ENCODE measurements at places on chromosomes 4 and X.
A peak's percentile ranks its signal among the peaks of the same experiment; 100 is the strongest.

DNA sequence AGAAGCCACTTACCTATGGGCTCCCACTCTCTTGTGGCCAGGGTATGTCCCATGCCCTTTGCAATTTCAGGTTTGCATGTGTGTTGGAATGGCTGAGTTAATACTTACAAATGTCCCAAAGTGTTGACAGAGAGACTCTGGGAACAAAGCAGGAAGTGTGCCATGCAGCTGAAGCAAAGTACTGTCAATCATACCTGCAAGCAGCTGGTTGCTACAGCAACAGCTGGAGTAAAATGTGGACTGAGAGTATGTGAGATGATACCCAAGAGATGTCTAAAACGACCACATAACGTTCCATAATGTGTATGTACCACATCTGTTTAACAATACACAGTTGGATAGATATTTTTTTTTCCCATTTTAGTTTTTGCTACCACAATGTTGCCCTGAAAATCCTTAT, 82.8 kb upstream of the CAMK2D start:
- DNase-seq: no peak

DNA sequence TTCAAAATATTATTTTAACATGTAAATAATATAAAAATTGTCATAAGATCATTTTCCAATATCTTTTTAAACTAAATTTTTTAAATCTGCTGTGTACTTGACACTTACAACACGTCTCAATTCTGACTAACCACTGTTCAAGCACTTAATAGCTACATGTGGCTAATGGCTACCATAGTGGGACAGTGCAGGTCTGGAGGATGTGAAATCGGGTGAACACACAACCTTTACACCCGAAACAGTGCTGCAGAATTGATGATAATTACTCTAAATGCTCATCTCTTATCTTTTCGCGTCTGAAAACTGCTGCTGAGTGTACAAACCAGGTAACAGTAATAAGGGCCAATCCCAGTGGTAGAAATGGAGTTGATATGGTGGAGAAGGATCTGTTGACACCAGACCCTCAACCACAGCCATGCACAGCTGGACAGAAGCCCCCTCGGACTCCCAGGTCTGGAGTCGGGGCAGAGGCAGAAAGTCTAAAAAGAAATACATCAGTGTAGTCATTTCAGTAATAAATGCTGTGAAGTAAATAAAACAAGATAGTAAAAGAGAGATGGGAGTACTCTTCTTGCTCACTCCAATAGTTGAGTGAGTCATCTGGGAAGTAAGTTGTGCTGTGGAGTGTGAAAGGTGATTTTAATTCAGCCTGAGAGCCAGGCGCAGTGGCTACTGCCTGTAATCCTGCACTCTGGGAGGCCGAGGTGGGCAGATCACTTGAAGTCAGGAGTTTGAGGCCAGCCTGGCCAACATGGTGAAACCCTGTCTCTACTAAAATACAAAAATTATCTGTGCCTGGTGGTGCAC, 150.0 kb downstream of the CBR4 start:
- peak; percentile 23 for DNase-seq

DNA sequence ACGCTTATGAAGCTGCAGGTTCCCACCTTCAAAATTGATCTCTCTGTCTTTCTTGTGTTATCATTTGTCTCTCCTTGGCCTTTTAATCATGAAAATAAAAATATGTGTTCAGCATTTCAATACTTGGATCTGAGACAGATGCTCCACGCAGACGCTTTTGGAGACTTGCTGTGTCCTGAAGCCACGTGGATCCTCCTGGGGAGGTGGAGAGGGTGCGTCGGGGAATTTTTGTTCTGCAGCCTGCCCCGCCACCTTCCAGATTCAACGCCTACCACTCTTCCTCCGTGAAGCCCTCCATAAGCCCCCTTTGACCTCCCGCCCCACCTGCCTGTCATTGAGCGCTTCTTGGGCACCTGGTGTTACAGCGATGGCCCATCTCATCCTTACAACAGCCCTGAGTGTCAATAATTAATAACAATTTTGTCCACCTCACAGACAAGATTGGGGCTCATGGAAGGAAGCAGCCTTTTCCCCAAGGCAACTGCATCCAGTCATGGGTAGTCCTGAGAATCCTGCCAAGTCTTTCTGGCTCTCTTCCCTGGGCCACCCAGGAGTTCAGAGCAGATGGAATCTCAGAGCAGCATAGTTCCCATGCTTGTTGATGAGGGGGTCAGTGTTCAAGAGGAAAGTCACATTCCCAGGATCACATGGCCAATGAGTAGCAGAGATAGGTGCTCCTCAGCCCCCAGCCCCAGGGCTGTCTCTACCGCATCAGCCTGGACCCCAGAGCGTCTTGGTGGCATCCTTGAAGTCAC, 172.6 kb upstream of the PSAPL1 start:
- no peak for DNase-seq

DNA sequence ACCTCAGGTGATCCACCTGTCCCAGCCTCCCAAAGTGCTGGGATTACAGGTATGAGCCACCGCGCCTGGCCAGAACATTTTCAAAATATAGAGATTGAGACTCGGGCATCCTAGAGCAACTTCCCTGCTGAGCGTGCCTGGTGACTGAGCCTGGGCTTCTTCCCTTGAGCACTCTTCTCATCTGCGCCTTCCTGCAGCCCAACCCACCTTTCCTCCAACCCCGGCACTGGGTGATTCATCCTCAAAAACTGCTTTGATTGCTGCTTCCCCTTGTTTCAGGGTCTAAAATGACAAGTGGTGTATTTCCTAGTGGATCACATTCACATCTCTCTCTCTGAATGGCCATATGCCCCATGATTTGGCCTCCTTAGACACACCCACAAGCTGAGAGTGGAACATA, 37.8 kb downstream of the PHKA2 start:
- peak; percentile 3 for DNase-seq

DNA sequence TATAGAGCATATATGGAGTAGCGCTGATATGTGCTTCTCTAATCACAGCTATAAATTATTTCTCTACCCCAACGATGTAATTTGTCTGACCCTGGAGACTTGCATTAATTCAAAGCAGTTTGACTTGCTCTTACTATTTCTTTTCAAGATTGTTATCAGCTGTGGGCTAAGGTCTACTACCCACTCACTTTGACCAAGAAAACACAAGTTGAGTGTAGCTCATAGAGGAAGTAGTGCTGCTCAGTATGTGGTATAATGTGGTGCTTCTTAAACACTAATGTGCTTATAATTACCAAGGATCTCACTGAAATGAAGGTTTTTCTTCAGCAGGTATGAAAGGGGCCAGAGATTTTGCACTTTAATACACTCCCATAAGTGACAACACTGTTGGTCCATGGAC, 70.1 kb downstream of the INPP4B start:
- DNase-seq: no peak

GRCh38 chrX:19750028-19750782, 137.2 kb downstream of the SH3KBP1 start:
- DNase-seq: no peak

- DNase-seq: peak; percentile 0
Measured at GRCh38 chrX:13852001-13852695, 35.3 kb upstream of the GPM6B start.

DNA sequence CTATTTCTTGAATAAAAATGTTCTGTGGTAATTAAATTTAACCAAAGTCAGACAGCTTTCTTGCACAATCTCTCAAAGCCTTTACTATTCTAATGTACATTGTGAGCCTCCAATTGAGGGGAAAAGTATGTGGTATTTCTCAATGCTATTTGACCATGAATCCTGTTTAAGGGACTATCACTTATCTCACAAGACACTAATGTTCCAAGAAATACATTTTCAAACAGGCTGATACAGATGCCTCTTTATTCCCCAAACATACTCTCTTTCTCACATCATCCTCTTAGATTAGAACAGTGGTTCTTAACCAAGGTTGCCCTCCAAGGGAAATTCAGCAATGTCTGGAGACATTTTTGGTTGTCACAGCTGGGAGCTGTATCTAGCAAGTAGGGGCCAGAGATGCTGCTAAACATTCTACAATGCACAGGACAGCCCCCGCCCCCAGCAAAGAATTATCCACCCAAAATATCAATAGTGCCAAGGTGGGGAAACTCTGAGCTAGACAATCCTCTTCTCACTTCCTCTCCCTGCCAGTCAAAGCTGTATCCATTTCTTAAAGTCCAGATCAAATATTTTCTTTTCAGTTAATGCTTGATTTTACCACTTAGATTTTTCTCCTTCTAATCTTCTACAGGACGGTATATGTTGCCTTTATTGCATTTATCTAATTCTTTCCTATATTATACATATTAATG, 129.2 kb upstream of the TRIM2 start:
- DNase-seq: no peak

DNA sequence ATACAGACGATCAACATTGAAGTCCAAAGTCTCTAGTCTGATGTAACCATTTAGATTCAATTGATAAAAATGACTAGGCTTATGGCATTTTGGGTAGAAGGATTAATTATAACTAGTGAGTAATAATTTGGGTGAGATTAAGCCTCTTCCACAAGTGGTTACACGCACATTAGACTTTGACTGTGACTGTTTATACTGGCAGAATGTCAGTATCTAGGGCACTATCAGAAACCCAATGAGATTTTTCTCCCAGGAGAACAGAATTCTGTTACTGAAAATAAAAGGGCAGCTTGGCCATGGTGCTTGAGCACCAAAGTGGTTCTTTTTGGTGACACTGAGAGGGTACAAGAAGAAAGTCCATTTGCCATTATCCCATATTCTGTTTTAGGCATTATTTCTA, 3.3 kb downstream of the PLS3 start:
- no peak for DNase-seq

DNA sequence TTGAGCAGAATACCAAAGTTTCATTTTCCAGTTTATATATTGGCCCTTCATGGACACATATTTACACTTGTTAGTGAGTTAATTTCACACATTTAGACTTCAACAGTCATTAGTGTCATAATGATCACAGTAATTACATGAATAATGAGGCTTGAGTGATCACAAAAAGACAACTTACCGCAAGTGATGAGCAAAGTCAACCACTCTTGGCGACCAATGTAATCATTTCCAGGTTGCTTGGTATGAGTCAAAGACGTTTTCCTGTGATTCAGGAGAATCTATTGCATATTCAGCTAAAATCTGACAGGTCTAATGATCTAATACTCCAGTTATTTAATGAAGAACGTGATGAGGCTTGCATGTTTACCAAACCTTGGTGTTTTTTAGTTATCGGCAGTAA, 407.9 kb upstream of the TENM3 start:
- DNase-seq: peak; percentile 15

DNA sequence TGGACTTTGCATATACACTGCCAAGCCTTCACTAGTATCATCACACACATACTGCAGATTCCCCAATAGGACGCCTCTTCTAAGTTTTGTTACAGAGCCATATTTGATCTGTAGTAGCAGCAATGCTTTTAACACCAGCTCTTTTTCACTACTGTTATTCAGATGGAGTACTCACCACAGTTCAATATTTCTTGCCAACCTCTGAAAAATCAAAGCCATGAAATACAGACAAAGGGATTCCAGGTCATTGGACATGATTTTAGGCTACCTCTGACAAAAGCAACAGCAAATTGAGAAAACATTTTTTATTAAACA, 390.7 kb upstream of the ADGRL3 start:
- DNase-seq: no peak

- DNase-seq: no peak
Measured at GRCh38 chrX:69510137-69510715, 6.1 kb downstream of the NALF2 start.

DNA sequence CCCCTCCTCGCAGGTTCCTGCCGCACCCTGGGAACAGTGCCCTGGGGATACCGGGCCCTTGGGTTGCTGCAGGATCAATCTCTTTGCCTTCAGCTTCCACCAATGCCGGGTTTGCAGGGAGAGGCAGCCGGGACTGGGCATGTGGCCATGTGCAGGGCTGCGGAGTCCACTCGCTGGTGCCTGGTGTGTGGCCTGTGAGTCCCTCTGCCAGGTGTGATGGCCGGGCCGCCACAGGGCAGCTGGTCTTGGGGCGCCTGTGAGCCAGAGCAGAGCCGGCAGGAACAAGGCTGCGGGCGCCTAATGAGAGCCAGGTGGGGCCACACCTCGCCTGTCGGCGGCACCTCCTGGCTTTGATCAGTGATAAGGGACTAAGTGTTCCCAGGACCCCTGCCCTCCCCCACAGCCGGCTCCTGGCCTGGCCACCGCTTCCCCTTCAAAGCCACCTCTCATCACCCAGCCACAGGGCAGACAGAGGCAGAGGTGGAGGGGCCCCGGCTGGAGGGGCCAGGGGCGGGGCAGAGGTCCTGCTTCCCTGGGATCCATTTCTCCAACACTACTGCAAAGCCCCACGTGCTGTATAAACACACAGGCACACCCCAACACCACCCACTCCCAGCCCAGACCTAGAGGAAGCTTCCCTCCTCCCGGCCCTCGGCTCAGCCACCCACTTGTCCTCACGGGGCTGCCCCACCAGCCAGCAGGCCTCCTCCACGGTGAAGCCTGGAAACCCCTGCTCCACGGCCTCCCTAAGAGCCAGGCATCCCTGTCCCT, 132.7 kb downstream of the CPZ start:
- no peak for DNase-seq

- DNase-seq: no peak
Measured at GRCh38 chrX:2934715-2935710, 5.9 kb upstream of the ARSD start.

- no peak for DNase-seq
Measured at GRCh38 chr4:16192631-16193518, 33.4 kb downstream of the TAPT1 start.

- no peak for DNase-seq
Measured at GRCh38 chr4:81460834-81461233, 10.9 kb downstream of the RASGEF1B start.

GRCh38 chr4:2646396-2647149, 109.6 kb downstream of the TNIP2 start:
- no peak for DNase-seq

- DNase-seq: no peak
Measured at GRCh38 chr4:147003956-147004809, 58.5 kb upstream of the TTC29 start.

DNA sequence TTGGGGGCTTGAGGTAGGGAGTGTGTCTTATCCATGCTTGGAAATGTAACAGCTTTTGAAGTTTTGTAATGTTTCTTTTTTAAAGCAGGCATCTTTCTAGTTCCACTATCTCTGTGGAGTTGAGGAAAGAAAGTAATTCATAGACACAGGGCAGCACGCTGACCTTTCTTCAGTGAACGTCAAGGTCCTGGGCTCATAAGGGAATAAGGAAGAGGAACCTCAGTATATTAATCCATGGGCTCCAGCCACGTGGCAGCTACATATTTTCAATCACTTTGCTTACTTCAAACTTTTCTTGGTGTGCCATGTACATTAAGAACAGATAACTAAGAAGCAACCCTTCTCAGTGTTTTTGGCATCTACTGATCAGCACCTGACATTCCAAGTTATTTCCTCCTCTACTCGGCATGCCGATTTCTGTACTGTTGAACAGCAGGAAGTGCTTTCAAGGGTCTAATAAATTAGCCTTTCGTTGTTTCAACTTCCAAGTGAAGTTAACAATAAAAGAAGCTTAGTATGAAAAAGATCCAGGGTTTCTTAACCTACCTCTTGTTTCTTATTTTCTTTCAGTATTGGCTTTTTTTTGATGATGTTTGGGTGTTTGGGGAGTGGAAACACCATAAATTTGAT, 88.2 kb downstream of the SORBS2 start:
- DNase-seq: no peak

- no peak for DNase-seq
Measured at GRCh38 chr4:6900181-6900812, 9.3 kb upstream of the TBC1D14 start.

GRCh38 chrX:24498975-24499374, 33.9 kb downstream of the PDK3 start:
- peak; percentile 37 for DNase-seq

- DNase-seq: no peak
Measured at GRCh38 chr4:18197467-18197866, 175.9 kb upstream of the LCORL start.

GRCh38 chr4:90030953-90031352, 96.2 kb upstream of the CCSER1 start:
- no peak for DNase-seq

GRCh38 chrX:4690521-4690920, 977.1 kb upstream of the PRKX start:
- DNase-seq: no peak

Data from ELR (cell line).